SJSA1 (cell line): ENCODE measurements at places on chromosomes 3 and 15.

DNA sequence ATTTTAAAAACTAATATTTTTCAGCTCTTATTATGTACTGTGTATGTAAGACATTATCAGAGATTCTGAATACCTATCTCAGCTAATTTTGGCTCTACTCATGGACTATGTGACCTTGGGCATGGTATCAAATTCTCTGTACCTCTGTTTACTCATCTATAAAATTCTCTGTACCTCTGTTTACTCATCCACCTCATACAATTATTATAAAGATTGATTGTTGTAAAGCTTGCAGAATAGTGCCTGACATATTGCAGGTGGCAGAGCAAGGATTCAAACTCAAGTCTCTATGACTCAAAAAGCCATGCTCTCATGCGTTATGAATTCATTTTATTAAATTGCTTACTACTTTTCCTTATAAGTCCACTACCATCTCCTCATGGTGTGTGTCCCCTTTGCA lies 151.9 kb upstream of the ARL6 start:
- no peak for DNase-seq

DNA sequence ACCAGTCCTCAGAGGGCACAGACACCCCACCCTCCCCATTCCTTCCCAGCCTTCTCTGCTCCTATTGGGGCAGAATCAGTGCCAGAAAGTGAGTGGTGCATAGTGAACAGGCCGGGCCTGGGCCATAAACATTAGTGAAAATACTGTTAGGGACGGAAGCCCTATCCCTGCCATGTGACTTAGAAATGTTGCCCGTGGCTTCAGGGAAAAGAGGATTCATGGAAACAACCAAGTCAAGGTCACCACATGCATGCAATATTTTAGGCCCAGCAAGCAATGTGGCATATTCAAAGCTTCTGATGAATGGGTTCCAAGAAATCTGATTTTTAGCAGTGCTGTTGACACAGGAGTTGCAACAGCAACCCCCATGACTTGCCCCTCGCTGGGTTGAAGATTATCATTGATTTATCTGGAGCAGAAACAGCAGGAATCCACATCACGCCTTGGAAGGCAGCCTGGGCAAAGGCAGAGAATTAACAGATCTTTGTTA lies 52.3 kb downstream of the CCNL1 start:
- DNase-seq: no peak

GRCh38 chr3:30477149-30477921 lies 129.1 kb upstream of the TGFBR2 start:
- DNase-seq: no peak

DNA sequence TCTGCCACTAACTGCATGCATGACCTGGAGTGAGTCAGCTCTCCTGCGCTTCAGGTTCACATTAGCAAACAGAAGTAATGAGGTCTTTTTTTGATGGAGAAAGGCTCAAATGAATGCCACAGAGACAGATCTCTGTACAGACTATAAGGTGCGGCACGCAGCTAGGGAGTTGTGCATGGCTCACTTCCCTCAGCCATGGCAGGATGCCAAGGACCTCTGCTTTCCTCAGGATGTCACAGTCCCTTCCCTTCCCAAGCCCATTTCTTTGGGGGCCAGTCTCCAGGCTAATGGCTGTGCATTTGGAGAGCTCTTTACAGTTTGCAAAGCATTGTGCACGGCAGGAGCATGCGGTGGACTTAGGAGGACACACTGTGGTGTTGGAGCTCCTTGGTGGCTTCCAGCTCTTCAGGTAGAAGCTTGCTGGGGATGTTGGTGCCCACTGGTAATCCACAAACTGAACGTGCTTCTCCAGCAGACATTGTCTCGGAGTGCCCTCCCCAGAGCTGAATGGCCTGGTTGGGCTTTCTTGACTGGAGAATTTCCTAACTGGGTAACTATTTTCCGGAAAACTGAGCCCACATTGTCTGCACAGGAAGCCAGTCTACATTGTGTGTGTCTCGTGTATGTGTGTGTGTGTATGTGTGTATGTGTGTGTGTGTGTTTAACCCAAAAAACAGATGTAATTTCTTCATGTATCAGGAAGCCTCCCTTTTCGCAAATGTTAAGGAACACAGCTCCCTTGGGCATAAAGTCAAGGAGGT lies 172.5 kb upstream of the TLE3 start:
- no peak for DNase-seq

- DNase-seq: no peak
Observed at GRCh38 chr15:44081026-44082013, 113.8 kb downstream of the FRMD5 start.

DNA sequence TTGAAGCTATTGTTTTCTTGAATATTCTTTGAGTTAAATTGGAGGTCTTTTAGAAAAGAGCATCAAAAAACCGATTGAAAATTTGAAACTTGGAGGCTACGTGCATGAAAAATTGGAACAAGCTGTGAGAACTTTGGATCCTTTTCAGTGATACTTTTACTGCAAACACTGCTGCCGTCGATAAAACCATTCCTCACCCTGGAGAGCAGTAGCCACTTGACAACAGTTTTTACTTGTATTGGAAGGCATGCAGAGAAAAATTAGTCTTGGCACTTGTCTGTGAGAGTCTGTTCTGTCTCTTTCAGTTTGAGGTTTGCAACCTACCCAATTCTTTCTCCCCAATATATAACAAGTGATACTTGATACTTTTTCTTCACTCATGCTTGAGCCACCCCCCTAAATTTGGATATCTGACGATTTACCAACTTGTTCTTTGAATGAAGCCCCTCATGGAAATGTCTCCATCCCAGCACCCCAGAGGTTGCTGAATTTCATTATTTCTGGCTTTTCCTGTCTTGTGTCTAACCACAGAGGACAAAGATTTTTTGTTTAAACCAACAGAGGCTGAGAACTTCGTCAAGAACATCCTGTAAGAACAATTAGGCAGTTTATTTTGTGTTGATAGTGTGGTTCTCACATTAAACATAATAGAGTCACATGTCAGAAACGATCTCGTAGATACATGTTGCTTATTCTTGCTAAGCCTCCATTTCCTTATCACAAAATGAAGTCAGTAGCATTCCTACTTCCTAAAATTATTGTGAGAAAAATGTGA lies 307.3 kb upstream of the PLSCR5 start:
- DNase-seq: no peak

GRCh38 chr15:39828374-39828931 lies 45.8 kb upstream of the FSIP1 start:
- no peak for DNase-seq

DNA sequence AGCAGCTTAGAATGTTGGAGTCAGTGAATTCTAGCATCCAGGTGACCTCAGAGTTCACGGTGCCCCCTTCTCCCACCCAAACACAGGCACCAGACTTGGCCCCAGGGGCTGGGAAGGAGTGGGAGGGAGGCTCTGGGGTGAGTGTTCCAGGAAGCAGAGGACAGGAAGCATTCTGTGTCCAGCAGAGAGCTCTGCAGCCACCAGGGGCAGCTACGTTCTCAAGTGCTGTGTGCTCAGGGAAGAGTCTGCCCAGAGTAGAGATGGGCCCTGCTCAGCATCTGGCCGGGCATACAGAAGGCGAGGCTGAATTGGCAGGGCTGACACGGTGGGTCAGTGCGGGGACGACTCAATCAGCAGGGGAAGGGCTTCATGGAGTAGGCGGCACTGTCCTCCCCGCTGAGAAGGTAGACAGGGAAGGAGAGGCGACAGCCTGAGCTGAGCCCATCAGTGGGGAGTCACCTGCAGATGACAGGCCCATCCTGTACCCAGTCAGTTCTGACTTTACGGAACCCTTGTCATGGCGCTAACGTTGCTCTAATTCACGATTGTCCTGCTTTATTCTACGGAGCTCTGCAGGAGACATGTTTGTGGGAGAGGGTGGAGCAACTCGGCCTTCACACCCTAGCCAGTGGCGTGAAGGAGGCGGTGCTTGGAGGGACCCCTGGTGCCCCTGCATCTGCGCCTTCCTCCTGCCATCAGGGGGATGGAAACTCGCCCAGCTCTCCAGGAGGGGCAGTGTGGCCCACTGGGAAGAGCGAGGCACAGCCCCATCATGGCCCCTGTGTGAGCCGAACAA lies 82.2 kb downstream of the C3orf70 start:
- DNase-seq: no peak

GRCh38 chr15:69920221-69920620 lies 177.5 kb downstream of the TLE3 start:
- no peak for DNase-seq

- DNase-seq: no peak
Observed at GRCh38 chr3:194174406-194174805, 38.5 kb downstream of the HES1 start.

DNA sequence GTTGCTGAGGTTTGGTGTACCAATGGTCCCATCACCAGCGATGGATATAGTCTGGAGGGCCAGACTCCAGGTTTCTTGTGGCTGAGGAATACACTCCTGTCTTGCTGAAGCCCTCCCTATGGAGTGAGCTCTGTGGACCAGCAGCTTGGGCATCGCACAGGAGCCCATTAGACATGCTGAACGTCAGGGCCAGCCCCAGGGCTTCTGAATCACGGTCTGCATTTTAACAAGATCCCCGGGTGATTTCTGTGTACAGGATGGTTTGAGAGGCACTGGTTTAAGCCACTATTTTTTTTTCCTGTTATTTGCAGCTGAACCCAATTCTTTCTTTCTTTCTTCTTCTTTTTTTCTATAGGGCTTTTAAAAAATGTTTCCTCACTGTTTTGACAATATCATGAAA lies 69.5 kb upstream of the XCR1 start:
- DNase-seq: no peak

DNA sequence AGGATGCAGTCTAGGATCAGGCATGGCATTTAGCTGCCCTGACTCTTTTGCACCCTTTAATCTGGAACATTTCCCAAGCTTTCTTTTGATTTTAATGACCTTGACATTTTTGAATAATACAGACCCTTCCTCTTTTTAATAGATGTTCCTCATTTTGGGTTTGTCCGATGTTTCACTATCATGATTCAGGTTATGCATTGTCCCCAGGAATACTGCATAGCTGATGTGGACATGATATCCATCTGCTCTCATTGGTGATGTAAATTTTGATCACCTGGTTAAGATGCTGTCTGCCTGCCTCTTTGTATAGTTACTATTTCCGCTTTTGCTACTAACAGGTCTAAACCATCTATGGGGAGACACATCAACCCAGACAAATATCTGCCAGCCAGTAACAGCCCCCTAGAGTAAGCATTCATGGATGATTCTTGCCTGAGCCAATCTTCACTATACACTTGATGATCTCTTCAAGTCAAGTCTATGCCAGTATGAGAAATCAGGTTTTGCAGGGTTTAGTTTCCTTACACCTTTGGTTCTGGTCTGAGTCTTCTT lies 50.6 kb upstream of the ULK4 start:
- DNase-seq: no peak

- no peak for DNase-seq
Observed at GRCh38 chr3:113266738-113267137, 55.4 kb downstream of the BOC start.

DNA sequence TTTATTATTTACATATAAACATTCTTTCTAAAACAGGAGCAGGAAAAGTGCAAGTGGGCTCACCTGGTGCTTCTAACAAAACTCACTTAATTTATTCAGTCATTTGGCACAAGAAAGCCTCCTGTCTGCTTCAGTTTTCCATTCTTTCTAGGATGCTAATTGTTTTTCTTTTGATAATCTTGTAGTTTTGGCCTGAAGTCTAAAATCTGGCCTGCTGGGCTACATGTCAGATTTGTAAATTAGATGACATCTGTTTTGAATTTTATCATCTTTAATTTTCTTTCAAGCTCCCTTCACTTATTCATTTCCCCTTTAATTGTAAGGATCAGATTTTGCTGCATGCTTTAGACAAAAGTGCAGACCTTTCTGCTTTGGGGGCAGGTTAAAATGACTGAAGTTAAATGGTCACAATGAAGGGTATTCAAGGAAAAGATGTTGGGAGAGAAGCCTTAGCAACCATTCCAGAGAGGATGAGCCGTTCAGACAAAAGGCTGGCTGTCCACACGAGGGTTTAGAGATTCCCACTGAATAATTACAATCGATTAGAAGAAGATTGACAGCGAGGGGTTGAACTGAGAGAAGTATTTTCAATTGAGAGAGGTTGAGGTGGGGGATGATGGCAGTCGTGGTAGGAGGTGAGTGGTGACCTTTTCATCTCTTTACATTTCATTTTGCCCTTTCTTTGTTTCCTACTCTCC lies 59.9 kb upstream of the PTX3 start:
- DNase-seq: no peak

GRCh38 chr15:93185796-93186195 lies 96.8 kb upstream of the RGMA start:
- no peak for DNase-seq

DNA sequence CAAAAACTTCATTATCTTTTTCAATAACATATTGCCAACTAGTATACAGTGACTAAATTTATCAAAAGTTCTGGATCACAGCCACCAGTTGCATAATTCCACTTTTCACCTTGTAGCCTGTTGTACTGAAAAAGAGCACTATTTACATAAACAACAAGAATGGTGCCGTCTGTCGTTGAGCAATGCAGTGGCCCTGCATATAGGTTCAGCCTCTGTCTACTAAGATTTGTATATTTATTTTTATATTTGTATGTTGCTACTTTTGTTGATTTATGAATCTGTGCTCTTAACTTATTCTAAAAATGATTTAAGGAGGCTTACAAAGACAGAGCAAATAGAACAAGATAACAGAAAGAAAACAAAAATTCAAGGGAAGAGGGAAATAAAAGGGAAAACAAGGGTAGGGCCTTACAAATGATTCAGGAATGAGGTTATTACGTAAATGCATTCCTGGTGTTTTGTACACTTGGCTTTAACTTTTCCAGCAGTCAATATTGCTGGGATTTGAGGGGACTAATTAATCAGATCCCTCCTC lies 257.6 kb upstream of the STT3B start:
- DNase-seq: peak; percentile 44

GRCh38 chr3:196736670-196737374 lies 2.8 kb upstream of the PAK2 start:
- DNase-seq: no peak

DNA sequence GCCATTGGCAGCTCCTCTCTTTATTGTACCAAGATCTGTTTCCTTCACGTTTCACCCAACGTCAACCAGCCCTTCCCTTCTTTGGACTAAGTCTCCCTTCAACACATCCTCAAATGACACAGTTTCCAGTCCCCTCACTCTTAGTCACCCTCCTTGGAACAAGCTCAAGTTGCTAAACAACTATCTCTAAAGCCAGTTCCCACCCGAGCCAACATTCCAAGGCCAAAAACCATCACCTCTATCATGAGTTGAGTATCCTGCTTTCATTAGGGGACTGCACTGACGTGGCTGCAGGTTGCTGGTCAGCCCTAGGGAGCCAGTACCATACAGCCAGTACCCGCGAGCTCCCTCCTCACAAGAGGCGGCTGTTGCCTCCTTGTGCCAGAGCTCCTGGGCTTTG lies 73.8 kb downstream of the LIPC start:
- DNase-seq: no peak

GRCh38 chr3:39668420-39668819 lies 141.0 kb upstream of the MYRIP start:
- no peak for DNase-seq

GRCh38 chr3:170751899-170752293 lies 118.1 kb downstream of the RPL22L1 start:
- no peak for DNase-seq

DNA sequence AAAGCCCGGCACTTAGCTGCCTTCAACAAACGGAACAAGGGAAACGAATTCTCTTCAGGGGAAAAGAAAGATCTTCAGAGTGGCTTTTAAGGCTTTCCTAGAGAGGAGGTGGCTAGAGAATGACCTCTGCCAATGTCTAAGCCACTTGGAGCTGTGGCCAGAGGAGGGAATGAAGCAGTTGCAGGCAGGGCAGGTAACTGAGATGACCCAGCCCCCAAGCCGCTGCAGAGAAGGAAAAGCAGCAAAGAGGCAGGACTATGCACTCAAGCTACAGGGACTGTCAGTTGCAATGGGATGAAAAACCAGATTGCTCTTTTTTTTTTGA lies 113.5 kb downstream of the SEC22A start:
- no peak for DNase-seq
